ENCODE measurements at places on chromosomes 16 and 17. TPM values are rescaled to one million over a fixed set of nuclear protein-coding genes. Genes with fewer than 3 reads are reported as not detected.

HSPB9 gene
- total RNA-seq, result 0.57 TPM

NOTUM gene
- 1.7 TPM for total RNA-seq

CETP gene
- not detected for total RNA-seq

GDPD1 gene
- total RNA-seq, result 6.4 TPM

CFAP119 gene
- 6.6 TPM for total RNA-seq

SLC52A1 gene
- total RNA-seq, result 0.78 TPM

ANKS4B gene
- total RNA-seq, result 0.09 TPM

PRAC2 gene
- total RNA-seq, result 8.0 TPM

CDRT15L2 gene
- total RNA-seq, result not detected

KRTAP2-2 gene
- not detected for total RNA-seq

PMFBP1 gene
- total RNA-seq, result 3.4 TPM

GRCh38 chr17:27471321-27472269, 15.3 kb downstream of the KSR1 start:
- H3K36me3 ChIP-seq, result no peaks in the 10 kb centered on the region
- peaks cover 85% of the 10 kb centered on the region for H3K4me1 ChIP-seq
- H3K4me3 ChIP-seq, result no peak overlapping the region
- H3K27me3 ChIP-seq, result no peaks in the 10 kb centered on the region

GRCh38 chr16:30004424-30004776, 6.4 kb downstream of the DOC2A start:
- H3K4me3 ChIP-seq, result no peak overlapping the region
- no peak for DNase-seq
- H3K4me1 ChIP-seq, result peaks cover 19% of the 10 kb centered on the region
- peaks cover 9% of the 10 kb centered on the region for H3K36me3 ChIP-seq
- H3K27ac ChIP-seq, result no peak overlapping the region

DNA sequence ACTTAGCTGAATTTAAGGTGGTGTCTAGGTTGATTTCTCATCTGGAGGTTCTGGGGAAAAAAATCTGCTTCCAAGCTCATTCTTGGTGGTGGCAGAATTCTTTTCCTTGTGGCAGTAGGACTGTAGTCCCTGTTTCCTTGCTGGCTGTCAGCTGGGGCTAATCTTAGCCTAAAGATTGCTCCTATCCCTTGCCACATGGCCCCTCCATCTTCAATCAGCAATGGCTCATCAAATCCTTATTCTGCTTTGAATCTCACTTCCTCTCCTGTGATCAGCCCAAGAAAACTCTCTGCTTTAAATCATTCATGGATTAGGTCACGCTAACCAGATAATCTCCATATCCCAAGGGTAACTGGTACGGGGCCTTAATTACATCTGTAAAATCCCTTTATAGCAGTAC, 6.6 kb downstream of the FAM20A start:
- H3K36me3 ChIP-seq, result 0 out of 2 replicates have a peak, but pooled peaks cover 2% of the 10 kb centered on the region
- peaks cover 27% of the 10 kb centered on the region for H3K4me1 ChIP-seq
- H3K4me3 ChIP-seq, result no peak overlapping the region
- peaks cover 12% of the 10 kb centered on the region for H3K27me3 ChIP-seq

- H3K36me3 ChIP-seq, result no peaks in the 10 kb centered on the region
- H3K4me3 ChIP-seq, result no peak overlapping the region
- peaks cover 53% of the 10 kb centered on the region for H3K27me3 ChIP-seq
- peaks cover 36% of the 10 kb centered on the region for H3K4me1 ChIP-seq
- no peak for DNase-seq
- H3K27ac ChIP-seq, result no peak overlapping the region
Observed at GRCh38 chr17:28982131-28982793, 23.6 kb downstream of the SEZ6 start.

- H3K36me3 ChIP-seq, result no peaks in the 10 kb centered on the region
- H3K4me3 ChIP-seq, result no peak overlapping the region
- H3K27ac ChIP-seq, result no peak overlapping the region
- no peaks in the 10 kb centered on the region for H3K27me3 ChIP-seq
Observed at GRCh38 chr16:11986521-11987057, 10.1 kb downstream of the SNX29 start.

GRCh38 chr16:27736431-27736830, 186.5 kb downstream of the KATNIP start:
- H3K36me3 ChIP-seq, result peaks cover 6% of the 10 kb centered on the region
- H3K4me3 ChIP-seq, result no peak overlapping the region
- H3K4me1 ChIP-seq, result no peaks in the 10 kb centered on the region

- H3K27ac ChIP-seq, result no peak overlapping the region
- DNase-seq, result no peak
- peaks cover 5% of the 10 kb centered on the region for H3K27me3 ChIP-seq
- H3K4me3 ChIP-seq, result no peak overlapping the region
- no peaks in the 10 kb centered on the region for H3K36me3 ChIP-seq
Observed at GRCh38 chr17:7081341-7082062, 1.5 kb upstream of the CLEC10A start.

- H3K36me3 ChIP-seq, result peaks cover 13% of the 10 kb centered on the region
- H3K4me3 ChIP-seq, result peak overlapping the region; percentile 100
- H3K27me3 ChIP-seq, result no peaks in the 10 kb centered on the region
- no peak for DNase-seq
- H3K27ac ChIP-seq, result peak overlapping the region; percentile 99
Observed at GRCh38 chr16:14634389-14634725, 1.6 kb downstream of the BFAR start.

GRCh38 chr17:72394531-72394930, 273.7 kb downstream of the SOX9 start:
- H3K36me3 ChIP-seq, result no peaks in the 10 kb centered on the region
- H3K27me3 ChIP-seq, result peaks cover 10% of the 10 kb centered on the region
- H3K4me3 ChIP-seq, result no peak overlapping the region
- no peak overlapping the region for H3K27ac ChIP-seq

DNA sequence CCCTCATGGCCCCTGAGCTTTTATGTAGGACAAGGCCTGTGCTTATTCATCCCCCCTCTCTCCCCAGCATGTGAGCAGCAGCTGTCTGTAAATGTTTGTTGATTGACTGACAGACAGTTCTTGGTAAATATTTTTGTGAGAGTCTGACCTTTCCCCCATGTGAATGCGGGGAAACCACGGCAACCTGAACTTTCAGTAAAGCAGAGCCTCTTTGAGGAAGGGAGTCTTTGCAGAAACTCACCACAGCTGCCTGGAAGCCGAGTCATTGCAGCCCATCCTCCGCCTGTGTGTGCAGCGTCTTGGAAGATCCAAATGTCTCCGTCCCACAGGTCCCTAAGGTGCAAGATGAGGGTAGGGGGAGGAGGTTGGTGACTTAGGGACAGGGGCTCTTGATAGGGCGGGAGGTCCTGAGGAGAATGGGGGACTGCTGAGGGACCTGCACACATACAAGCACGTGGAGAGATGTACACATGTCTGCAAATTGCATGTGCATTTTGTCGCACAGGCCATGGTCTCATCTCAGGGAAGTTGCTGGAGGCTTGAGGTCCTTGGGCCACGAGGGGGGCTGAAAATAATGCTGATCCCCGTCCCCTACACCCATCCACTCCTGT, 23.0 kb upstream of the IL21R start:
- no peaks in the 10 kb centered on the region for H3K4me1 ChIP-seq
- H3K4me3 ChIP-seq, result no peak overlapping the region
- no peaks in the 10 kb centered on the region for H3K36me3 ChIP-seq
- H3K27ac ChIP-seq, result 0 out of 2 replicates have a peak overlapping the region, but pooled peaks have one; percentile 4
- no peak for DNase-seq

DNA sequence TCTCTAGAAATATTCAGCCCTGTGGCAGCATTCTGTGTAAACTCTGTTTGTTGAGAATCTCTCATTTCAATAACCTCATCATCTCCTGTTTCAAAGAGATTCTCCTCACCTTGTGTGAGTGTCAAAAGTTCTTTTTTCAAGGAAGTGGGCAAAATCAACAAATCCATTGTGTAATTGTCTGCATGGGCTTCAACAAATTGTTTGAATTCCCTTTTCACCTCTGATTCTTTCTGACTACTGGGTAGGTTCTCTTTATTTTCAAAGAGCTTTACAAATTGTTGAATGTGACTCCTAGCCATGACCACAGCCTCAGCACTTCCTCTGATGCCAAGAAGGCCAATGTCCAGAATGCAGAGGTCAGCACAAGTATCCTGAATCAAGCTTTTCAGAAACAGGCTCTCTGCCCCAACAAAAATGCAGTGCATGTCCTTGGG, 48.0 kb downstream of the N4BP1 start:
- H3K36me3 ChIP-seq, result peaks cover 30% of the 10 kb centered on the region
- H3K27ac ChIP-seq, result peak overlapping the region; percentile 87
- H3K27me3 ChIP-seq, result no peaks in the 10 kb centered on the region
- DNase-seq, result no peak
- peaks cover 32% of the 10 kb centered on the region for H3K4me1 ChIP-seq

GRCh38 chr16:11233727-11234376, 22.2 kb downstream of the SOCS1 start:
- H3K27ac ChIP-seq, result no peak overlapping the region
- no peaks in the 10 kb centered on the region for H3K36me3 ChIP-seq
- no peak overlapping the region for H3K4me3 ChIP-seq

- no peaks in the 10 kb centered on the region for H3K27me3 ChIP-seq
- DNase-seq, result no peak
- no peaks in the 10 kb centered on the region for H3K36me3 ChIP-seq
- H3K27ac ChIP-seq, result no peak overlapping the region
- H3K4me3 ChIP-seq, result no peak overlapping the region
Observed at GRCh38 chr17:33889040-33889439, 366.0 kb upstream of the CCL2 start.

GRCh38 chr16:16890964-16891363, 512.0 kb downstream of the NPIPA7 start:
- no peaks in the 10 kb centered on the region for H3K36me3 ChIP-seq
- no peaks in the 10 kb centered on the region for H3K27me3 ChIP-seq
- no peak overlapping the region for H3K27ac ChIP-seq
- no peak overlapping the region for H3K4me3 ChIP-seq
- H3K4me1 ChIP-seq, result no peaks in the 10 kb centered on the region

DNA sequence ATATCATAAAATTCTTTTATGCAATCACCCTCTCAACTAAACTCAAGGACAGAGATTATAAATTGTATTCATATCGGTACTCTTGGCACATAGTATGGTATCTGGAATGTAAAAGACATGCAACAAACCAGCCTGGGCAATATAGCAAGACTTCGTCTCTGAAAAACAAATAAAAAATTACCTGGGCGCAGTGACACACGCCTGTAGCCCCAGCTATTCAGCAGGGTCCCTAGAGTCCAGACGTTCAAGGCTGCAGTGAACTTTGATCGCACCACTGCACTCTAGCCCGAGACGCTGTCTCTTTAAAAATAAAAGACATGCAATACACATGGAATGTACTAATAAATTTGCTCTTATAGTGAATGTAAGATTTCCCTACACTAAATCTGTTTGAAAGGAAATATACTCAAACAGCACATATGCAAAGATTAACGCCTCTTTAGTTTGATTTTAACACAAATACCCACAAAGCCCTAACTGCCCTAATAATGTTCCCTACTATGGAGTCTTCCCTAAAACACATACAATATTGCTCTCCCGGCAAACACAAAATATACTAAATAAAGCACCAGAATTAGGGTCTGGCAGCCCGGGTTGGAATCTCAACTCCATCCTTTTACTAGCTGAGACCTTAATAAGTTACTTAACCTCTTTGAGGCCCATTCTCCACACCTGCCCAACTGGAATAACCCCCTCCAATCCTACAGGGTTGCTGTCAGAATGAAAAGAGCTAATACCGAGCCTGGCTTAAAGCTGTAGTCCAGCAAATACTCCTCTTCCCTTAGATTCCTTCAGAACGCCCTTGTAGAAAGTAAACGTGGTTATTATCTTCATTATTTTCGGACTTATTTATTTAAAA, 1.2 kb downstream of the ABCA5 start:
- no peak for DNase-seq
- peaks cover 44% of the 10 kb centered on the region for H3K27me3 ChIP-seq
- H3K4me3 ChIP-seq, result peak overlapping the region; percentile 92
- peaks cover 31% of the 10 kb centered on the region for H3K4me1 ChIP-seq
- no peak overlapping the region for H3K27ac ChIP-seq
- peaks cover 18% of the 10 kb centered on the region for H3K36me3 ChIP-seq

- H3K4me3 ChIP-seq, result no peak overlapping the region
- peak overlapping the region; percentile 87 for H3K27ac ChIP-seq
- DNase-seq, result no peak
- H3K36me3 ChIP-seq, result no peaks in the 10 kb centered on the region
Observed at GRCh38 chr16:15141586-15141985, 47.5 kb upstream of the RRN3 start.

DNA sequence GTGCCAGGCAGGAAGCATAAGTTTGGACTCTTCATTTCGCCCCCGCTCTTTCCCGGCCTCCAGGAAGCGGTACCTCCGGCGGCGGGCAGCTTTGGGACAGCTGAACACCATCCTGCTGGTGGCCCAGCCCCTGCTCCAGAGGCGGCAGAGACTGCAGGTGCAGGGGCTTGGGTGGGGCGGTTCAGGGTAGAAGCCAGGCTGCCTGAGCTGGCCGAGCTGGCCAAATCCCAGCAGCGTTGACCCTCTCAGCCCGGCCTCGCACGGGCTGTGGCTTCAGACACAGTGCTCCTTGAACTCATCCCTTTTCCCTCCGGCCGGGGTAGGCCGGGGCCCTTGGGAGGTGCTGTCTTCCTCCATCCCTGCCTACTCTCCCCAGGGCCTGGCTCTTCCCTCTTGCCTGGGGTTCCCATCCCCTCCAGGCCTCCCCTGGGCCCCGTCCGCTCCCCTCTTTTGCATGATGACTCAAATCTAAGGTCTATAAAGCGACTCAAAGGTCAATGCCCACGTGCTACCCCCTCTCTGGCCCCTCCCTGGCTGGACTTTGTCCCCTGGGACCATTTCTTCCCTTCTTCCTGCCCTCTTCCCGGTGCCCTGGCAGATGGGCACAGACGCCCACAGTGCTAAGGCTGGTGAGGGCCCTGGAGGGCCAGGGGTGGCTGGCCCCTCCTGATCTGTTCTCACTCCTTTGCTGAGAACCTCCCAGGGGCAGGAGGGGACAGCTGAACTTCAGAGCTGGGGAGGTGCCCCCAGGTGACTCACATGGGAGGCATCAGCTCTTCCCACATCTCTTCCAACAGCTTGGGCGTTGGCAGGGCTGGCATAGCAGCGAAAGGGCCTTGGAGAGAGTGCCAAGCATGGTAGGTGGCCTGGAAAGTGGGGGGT, 22.7 kb downstream of the MYO15B start:
- H3K27me3 ChIP-seq, result no peaks in the 10 kb centered on the region
- no peaks in the 10 kb centered on the region for H3K4me1 ChIP-seq
- H3K27ac ChIP-seq, result no peak overlapping the region
- H3K36me3 ChIP-seq, result no peaks in the 10 kb centered on the region
- H3K4me3 ChIP-seq, result no peak overlapping the region
- DNase-seq, result no peak

DNA sequence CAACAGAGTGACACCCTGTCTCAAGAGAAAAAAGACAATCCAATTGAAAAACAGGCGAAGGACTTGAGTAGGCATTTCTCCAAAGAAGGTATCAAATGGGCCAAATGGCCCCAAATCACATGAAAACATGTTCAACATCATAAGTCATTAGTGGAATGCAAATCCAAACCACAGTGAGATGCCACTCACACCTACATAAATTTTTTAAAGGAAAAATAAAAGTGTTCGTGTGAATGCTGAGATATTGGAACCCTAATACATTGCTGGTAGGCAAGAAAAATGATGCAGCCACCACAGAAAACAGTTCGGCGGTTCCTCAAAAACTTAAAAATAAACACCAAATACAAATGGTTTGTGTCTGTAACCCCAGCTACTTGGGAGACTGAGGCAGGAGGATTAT, 45.2 kb downstream of the PIGL start:
- no peak for DNase-seq
- no peaks in the 10 kb centered on the region for H3K36me3 ChIP-seq
- no peaks in the 10 kb centered on the region for H3K4me1 ChIP-seq
- H3K27me3 ChIP-seq, result no peaks in the 10 kb centered on the region
- no peak overlapping the region for H3K27ac ChIP-seq
- H3K4me3 ChIP-seq, result no peak overlapping the region

Measured in WTC11 (cell line).